ENCODE measurements at places on chromosomes 2 and 18.

- no peak for DNase-seq
Observed at GRCh38 chr2:150485114-150485870, 2.2 kb downstream of the RND3 start.

- DNase-seq, result no peak
Observed at GRCh38 chr18:50654658-50655550, 95.0 kb downstream of the MAPK4 start.

DNA sequence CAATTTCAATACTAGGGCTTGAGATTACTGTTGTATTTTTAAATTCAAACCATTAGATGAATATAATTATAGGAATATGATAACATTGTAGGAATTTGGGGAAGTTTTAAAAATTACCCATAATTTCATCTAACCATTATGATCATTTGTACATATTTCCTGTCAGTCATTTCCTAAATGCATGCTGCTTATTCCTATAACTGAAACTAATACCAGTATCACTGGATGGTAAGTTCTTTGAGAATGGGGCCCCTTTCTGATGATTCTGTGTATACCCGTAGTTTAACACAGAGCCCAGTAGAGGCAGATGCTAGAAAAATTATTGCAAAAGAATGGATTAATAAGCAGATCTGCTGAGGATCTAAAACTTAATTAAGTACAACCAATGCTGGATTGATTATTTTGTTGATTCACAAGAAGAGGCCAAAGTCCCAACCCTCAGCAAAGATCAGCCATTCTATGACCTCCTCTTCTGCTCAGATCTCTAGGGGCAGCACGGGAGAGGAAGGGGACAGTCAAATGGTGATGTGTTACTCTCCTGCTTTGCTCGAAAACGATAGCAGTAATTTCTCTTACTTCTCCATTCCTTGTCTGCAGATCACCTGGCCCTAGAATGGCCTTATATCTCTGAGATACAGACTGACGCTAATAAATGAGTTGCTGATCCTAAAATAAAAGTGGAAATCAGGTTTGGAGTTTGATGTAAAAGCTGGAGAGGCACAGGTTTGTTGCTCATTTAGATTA lies 69.5 kb upstream of the PELI1 start:
- DNase-seq, result no peak

- DNase-seq, result no peak
Observed at GRCh38 chr2:235170016-235170415, 218.2 kb downstream of the SH3BP4 start.

- DNase-seq, result no peak
Observed at GRCh38 chr2:132901661-132902060, 231.7 kb upstream of the LYPD1 start.

Measured in activated naive CD4-positive, alpha-beta T cell treated with anti-CD3 and anti-CD28 coated beads, Interleukin-2, amount 10 ng/mL, durations not matched to agents 7 days and 5 days (primary cell).